ENCODE measurements at places on chromosomes 12 and 14. TPM values are rescaled to one million over a fixed set of nuclear protein-coding genes. Genes with fewer than 3 reads are reported as not detected.

BCDIN3D gene
- 6.4 TPM for polyA plus RNA-seq

TPI1 gene
- 613 TPM for polyA plus RNA-seq

ITGA5 gene
- polyA plus RNA-seq = 50.6 TPM

VWF gene
- polyA plus RNA-seq = not detected

Measured in CD8-positive, alpha-beta memory T cell (primary cell).